ENCODE measurements at places on chromosomes 5 and 9.

DNA sequence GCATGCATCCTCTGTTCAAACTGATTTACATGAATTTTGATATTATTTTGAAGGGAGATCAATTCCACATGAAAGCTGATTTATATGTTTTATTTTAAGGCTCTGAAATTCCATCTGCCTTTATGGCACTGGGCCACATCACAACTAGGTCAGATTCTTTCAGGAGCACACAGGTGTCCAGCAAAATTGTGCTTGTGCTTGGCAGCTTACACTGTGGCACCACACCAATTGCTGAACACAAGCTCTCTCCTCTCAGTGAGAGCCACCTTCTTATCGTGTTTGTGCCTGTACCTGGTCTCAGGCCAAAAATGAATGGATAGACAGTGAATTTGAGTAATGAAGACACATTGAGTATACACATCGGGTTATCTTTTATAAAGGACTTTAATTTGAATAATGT, 200.4 kb downstream of the CDH10 start:
- DNase-seq: no peak

GRCh38 chr5:801472-801871, 16.9 kb upstream of the ZDHHC11B start:
- DNase-seq: no peak

DNA sequence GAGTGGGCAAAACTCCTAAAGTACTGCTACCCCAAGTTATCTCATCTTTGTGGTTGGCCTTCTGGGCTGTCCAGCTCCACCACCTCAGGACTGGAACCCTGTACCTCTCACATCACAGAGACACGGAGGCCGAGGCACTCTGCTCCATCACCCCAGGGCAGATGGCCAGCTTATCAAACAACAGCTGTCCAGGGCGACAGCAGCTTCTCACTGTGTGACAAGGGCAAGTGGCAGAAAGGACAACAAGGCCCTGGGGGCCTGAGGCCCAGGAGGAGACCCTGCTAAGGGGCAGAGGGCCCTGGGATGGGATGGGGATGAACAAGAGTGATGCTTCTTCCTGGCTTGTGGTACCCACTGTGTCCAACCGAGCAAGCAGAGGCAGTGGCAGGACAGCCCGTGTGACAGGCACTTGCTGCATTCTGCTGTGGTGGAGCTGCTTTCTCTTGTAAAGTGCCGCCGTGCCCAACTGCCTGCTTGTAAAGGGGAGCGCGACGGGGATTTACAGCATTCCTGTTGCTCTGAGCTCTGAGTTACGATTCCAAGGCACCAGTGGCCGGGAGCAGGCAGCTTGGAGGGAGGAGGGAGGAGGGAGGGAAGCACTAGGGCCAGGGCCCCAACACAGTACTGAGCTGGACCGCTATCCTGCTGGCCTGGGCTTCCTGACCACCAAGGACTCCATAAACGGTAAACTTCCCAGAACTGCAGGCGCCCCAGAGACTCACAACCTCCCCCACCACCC, 71.2 kb downstream of the SHB start:
- DNase-seq: no peak

GRCh38 chr5:58462623-58463230, 2.8 kb upstream of the PLK2 start:
- DNase-seq: no peak

Measured in esophagus squamous epithelium (tissue), 5 donors.